ENCODE measurements at places on chromosomes 1 and 21.
A peak's percentile ranks its signal among the peaks of the same experiment; 100 is the strongest.

DNA sequence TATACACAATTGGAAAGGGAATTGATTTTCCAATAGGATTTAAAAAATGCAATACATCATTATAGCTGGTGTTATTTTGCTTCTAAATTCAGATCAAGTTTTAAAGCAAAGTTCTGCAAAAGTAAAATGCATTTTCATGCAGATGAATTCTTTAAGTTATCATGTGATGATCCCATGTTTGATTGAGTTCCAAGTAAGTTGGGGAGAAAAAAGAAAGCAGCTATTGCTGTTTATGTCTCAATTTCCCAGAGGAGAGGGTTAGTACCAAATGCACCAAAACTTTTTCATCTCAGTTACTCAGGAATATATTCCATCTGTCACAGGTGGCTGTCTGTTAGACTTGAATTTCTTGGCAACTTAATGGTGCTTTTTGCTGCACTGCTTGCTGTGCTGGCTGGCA lies 29.7 kb downstream of the HSPA13 start:
- ATAC-seq, result no peak

- ATAC-seq, result no peak
Observed at GRCh38 chr21:23507501-23507900, 2099.8 kb downstream of the MRPL39 start.

DNA sequence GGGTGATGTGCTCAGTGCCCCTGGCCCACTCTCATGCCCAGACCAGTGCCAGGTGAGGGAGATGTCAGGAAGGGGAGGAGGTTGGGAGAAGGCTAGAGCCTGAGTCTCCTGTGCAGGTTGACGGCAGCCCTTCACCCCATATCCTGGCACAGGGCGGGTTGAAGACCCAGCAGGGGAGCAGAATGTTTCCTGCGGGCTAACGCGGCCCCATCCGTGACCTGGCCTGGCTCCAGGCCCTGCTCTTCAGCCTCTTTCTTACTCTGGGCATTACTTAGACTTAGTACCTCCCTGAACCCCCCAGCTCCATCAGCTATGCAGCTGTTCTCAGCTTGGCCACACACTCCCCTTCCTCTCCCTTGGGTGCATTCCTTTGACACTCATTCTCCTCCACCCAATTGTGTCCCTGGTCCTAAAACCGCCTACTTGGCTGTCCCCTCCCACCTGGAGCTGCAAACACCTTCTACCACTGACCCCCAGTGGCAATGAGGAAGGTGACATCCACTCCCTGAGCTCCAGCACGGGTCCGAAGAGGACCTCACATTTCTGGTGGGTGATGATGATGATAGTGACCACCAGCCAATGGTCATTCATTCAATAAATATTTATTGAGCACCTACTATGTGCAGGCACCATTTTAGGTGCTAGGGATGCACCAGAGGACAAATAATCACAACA lies 179.0 kb downstream of the PTPRU start:
- no peak for ATAC-seq

DNA sequence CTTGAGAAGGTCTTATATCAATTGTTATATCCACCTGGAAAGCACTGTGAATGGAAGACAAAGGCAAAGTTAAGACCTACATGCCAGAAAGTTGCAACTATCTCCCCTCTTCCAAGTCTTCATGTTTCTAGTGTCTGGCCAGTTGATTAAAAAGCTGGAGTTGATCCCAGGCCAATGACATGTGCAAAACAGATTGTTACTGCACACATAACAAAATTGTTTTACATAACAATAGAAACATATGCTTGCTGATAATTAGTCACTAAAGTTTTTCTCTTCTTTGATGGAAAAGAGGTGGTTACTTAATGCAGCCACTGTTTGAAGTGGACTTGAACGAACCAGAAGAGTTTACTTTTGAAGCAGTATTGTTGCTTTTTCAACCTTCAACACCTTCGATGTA lies 158.2 kb downstream of the TGFBR3 start:
- no peak for ATAC-seq

GRCh38 chr21:34807146-34807880 lies 138.5 kb downstream of the CLIC6 start:
- ATAC-seq, result peak; percentile 77

- ATAC-seq, result peak; percentile 83
Observed at GRCh38 chr1:223748773-223749733, 36.7 kb downstream of the CAPN2 start.

DNA sequence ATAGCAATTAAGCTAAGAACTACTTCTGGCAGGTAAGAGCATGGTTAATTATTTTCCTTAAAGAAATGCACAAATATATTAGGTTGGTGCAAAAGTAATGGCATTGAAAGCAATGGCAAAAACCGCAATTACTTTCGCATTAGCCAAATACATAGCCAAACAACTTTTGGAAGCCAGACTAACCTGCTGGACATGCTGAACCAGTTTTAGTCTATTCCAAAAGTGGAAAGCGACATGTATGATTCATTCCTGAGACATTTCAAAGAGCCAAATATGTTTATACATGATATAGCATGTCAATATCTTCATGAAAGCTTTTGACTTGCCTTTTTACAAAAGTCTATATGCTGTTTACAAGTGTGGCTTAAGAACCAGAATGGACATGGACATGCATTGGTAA lies 23.4 kb upstream of the DR1 start:
- no peak for ATAC-seq

Measured in SK-N-SH treated with all-trans-retinoic acid at 6 μM for 48 hours (cell line).